ENCODE measurements at places on chromosomes 1 and 21. TPM values are rescaled to one million over a fixed set of nuclear protein-coding genes. Genes with fewer than 3 reads are reported as not detected.

C4BPB gene
- 3.1 TPM for total RNA-seq

DNA sequence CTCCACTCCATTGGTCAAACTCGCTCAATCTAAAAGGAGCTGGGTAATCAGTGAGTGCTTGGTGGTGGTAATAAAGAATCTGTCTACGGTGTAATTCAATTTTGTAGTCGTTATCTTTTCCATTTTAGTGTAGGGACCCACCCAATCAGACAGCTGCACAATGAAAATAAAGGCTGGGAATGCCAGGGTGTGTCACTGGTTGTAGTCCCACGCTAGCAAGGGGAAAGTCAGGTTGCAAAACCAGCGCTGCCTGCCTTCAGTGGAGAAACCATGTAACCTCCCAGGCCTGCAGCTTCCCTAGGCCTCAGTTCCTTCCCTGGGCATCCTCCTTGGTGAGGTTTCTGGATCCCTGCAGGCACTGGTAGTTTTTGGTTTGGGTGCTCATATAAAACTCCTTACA is 49.4 kb upstream of the PPP2R5A start:
- no peak overlapping the region for H3K4me3 ChIP-seq
- H3K4me1 ChIP-seq, result peaks cover 26% of the 10 kb centered on the region
- no peak for DNase-seq
- no peaks in the 10 kb centered on the region for H3K27me3 ChIP-seq

RIPK4 gene
- 0.07 TPM for total RNA-seq

GRCh38 chr1:84776639-84777038 is 86.4 kb upstream of the SSX2IP start:
- H3K27ac ChIP-seq, result no peak overlapping the region
- DNase-seq, result no peak
- H3K27me3 ChIP-seq, result peaks cover 9% of the 10 kb centered on the region
- H3K4me3 ChIP-seq, result no peak overlapping the region
- peaks cover 25% of the 10 kb centered on the region for H3K4me1 ChIP-seq
- no peaks in the 10 kb centered on the region for H3K36me3 ChIP-seq

VANGL2 gene
- total RNA-seq, result 0.04 TPM

DNA sequence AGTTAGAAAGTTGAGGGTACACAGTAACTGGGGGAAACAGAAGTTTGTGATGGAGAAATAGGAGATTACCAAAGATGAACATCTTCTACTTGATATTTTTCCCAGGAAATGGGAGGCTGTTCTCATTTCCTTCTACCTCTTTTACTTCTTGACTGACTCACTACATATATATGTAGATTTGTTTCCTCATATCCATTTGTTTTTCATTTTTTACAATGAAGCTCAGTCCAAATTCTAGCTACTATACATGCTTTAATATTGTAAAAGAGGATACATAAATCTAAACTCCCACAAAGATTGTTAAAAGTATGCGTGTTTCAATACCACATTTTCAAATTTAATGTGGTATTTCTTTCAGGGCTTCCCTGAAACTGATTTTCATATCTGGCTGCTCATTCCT is 366.6 kb upstream of the NCAM2 start:
- H3K27ac ChIP-seq, result no peak overlapping the region
- no peaks in the 10 kb centered on the region for H3K36me3 ChIP-seq
- H3K4me3 ChIP-seq, result no peak overlapping the region
- H3K27me3 ChIP-seq, result no peaks in the 10 kb centered on the region
- H3K4me1 ChIP-seq, result no peaks in the 10 kb centered on the region
- no peak for DNase-seq

- no peak for DNase-seq
- H3K4me1 ChIP-seq, result no peaks in the 10 kb centered on the region
- no peaks in the 10 kb centered on the region for H3K36me3 ChIP-seq
- H3K27me3 ChIP-seq, result no peaks in the 10 kb centered on the region
Measured at GRCh38 chr1:159473335-159473734, 33.8 kb downstream of the OR10J1 start.

- H3K27me3 ChIP-seq, result peaks cover 34% of the 10 kb centered on the region
- H3K36me3 ChIP-seq, result peaks cover 7% of the 10 kb centered on the region
- DNase-seq, result peak; percentile 62
- peak overlapping the region; percentile 35 for H3K4me3 ChIP-seq
- no peak overlapping the region for H3K27ac ChIP-seq
- H3K4me1 ChIP-seq, result peaks cover 8% of the 10 kb centered on the region
Measured at GRCh38 chr1:109399326-109399957, 1.7 kb upstream of the SORT1 start.

ILDR2 gene
- total RNA-seq, result 6.8 TPM

GRCh38 chr1:51297401-51298321 is 32.7 kb downstream of the TTC39A start:
- H3K27ac ChIP-seq, result peak overlapping the region; percentile 72
- peak overlapping the region; percentile 8 for H3K4me3 ChIP-seq
- H3K36me3 ChIP-seq, result no peaks in the 10 kb centered on the region
- H3K4me1 ChIP-seq, result peaks cover 28% of the 10 kb centered on the region
- H3K27me3 ChIP-seq, result no peaks in the 10 kb centered on the region
- DNase-seq, result no peak

DNA sequence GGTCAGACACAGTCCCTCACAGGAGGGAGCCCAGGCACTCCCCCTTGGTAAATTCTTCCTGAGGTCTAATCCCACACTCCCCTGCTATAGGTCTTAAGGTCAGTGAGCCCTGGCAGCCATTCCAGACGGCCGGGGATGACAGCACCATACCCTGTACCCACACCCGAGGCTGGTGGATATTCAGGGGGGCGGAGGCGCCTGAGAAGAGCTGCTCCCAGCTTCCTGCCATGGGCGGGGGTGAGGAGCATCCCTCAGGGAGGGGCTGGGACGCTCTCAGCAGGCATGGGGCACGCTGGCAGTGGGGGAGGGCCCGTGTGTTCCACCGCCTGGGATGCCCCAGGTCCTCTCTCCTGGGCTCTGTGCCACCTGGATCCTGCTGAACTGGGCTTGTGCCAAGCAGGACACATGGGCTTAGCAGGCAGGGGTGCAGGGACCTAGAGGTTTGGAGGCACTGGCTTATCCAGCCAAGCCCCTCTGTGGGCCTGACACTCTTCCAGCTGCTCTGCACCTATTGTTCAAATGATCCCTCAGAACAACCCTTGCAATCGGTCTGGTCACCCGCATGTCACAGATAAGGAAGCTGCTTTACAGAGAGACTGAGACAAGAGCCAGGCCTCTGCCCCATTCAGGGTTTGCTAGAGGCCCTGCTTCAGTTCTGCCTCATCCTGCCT is 5.7 kb upstream of the ADGRB2 start:
- no peak for DNase-seq
- peaks cover 55% of the 10 kb centered on the region for H3K27me3 ChIP-seq
- H3K27ac ChIP-seq, result no peak overlapping the region
- H3K36me3 ChIP-seq, result no peaks in the 10 kb centered on the region

LRRC39 gene
- 0.46 TPM for total RNA-seq

All from activated CD4-positive, alpha-beta T cell treated with anti-CD3 and anti-CD28 coated beads, Interleukin-2, amount 10 ng/mL, durations not matched to agents 7 days and 5 days (primary cell).